ENCODE measurements at places on chromosomes 5 and 9. TPM values are rescaled to one million over a fixed set of nuclear protein-coding genes. Genes with fewer than 3 reads are reported as not detected.

DNA sequence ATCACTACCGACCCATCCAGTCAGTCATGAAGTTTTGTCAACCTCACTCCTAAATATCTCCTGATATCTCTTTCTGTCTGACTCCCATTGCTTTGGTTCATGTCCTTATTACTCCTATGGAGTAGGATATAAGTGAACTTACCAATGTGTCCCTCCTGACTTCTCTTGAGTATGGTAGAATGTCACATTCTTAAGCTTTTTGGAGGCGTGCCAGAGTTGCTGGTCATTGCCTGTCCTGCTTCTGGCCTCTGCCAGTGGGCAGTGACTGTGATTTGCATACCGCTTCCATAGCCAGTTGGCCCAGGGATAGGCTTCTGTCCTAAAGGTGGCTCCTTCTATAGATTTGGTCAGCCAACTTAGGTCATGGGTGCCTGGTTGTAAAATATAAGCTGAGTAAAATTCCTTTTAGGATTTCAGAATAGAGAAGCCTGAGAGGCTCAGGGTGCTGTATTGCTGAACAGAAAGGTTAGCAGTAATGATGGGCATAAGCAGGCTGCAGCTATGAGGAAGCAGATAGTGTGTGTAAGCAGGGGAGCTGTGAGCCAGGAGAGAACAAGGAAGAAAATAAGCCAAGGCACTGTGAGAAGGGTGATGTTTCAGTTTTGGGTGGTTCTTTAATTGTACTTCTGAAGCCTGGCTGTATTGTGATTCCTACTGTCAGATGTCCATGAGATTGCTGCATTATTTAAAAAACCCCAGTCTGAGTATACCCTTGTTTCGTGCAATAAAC, 16.1 kb upstream of the MARCHF3 start:
- DNase-seq, result no peak

GRCh38 chr9:4494332-4494731, 4.1 kb downstream of the SLC1A1 start:
- no peak for DNase-seq

GRCh38 chr9:6902423-6902822, 144.7 kb downstream of the KDM4C start:
- DNase-seq, result no peak

DNA sequence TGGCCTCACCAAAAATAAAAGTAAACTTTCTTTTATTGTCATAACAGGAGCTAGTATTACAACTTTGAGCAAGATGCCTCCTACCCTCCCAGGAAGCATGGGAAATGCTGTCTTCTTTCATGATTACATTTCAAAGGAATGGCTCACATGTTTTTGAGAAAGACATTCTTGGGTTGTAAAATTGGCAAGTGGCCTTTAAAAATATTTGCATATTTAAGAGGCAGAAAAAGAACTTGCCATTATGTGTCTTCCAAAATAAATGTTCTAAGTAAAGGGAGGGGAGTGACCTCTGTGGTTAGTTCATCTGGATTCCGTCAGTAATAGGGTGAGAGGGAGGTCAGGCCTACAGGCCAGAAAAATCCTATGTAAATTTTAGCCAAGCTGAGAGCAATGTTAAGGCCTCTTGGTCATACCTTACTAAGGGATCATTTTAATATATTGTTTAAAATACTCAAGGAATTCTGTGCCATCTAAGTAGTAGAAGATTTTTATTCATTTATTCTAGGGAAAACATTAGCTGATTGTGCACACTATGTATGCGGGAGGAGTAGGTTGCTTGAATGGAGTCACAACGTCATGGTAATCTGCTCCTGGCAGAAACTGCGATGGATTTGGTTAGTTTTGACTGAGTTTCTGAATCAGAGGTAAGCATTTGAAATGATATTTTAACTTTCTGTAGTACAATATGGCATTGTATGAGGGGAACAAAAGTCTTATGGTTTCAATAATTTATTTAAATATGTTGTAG, 1485.7 kb upstream of the CDH9 start:
- peak; percentile 4 for DNase-seq

GRCh38 chr9:127426756-127427155, 2.6 kb downstream of the ZNF79 start:
- DNase-seq, result no peak

GRCh38 chr9:91813176-91813795, 136.7 kb downstream of the ROR2 start:
- DNase-seq, result no peak

DNA sequence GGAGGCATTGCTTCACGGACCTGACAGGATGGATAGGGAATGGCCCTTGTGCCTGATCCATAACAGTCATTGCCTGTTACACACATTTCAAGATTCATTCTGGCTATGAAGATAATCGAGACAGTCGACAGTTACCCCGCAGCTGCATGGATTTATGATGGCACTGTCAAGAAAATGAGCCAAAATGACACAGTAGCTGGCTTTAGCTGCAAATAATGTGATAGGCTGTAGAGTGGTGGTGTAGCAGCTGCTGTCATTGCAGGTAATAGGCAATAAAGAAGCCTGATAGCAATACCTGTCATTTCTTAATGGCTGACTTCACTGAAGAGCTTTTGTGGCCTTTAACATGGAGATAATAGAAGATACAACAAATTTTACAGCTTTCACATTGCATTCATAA, 1085.2 kb upstream of the ARRDC3 start:
- no peak for DNase-seq

DNA sequence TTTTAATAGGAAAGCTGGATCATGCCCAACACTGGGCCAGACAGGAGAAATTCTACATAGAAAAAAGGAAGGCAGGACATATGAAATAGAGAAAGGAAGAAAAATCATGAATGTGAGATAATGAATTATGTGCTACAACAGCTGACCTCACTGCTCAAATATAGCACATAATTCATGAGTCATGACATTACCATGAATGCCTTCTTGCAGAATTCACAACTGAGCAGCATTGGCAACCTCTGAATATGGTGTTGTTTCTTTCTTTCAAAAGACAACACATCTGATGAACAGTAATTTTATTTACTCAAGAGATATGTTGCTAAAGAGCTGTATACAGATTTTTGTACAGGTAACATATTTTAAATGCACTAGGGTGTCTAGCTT, 34.4 kb downstream of the APBA1 start:
- DNase-seq, result no peak

DNA sequence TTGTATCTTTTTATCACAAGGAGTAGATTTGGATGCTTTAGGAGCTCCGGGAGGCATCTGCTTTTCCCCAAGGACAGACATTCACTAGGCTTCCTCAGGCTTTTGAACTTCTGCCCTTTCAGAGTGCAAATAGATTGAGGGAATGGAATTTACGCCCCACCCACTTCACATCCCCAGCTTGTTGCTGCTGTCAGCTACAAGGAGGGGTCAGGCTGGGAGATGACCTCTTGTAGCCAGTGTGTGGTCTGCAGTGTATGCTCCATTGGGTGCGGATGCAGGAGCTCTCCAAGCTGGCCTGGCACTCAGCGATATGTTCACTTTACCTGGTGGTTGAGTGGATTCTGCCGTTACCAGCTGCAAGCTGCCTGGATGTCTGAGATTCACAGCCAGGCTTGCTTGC, 6.4 kb downstream of the TNFSF15 start:
- no peak for DNase-seq

DNA sequence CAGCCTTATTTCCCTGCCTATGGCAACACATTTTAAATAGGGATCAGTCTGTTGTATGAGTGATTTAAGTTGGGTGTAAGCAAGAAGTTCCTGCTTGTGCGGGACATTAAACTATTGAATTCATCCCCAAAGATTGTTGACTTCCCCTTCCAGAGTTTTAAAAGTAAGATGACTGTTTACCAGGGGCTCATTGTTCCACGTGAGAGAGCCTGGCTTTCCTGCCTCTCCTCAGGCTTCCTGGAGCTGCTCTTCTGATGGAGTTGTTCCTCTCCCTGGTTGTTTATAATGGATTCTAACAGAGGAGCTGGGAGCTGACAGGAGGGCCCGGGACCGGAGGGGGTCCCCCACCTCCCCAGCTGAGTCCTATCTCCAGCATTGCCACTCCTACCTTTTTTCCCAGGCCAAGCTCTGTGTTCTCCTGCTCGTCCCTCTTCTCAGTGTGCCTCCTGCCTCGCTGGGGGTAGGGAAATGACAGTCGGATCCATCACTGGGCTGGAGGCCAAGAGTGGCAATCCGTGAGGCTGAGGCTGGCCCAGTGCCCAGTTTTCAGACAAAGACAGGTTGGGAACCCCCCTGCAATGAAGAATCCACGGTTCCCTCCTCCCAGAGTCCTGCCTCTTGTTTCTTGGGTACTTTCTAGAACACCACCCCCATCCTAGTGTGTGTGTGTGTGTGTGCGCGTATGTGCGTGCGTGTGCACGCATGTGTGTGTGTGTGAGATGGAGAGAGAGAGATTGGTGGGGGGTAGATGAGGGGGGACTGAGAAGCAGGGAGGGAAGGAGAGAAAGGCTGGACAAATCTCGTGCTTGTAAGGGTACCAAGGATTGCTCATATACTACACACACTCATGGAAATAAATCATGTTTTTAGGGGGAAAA, 123.7 kb upstream of the NFIB start:
- DNase-seq, result no peak

DNA sequence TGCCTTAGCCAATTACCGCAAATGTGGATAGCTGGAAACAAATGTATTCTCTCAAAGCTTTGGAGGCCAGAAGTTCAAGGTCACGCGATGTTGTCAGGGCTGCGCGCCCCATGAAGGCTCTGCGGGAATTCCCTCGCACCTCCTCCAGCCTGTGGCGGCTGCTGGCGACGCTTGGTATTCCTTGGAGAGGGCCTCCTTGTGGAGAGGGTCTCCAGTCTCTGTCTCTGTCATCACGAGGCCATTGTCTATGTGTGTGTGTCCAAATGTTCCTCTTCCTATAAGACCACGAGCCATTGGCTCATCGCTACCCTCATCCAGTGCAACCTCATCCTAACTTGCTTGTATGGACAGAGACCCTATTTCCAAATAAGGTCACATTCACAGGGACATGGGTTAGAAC, 97.5 kb downstream of the ANKRD33B start:
- DNase-seq, result no peak

DNA sequence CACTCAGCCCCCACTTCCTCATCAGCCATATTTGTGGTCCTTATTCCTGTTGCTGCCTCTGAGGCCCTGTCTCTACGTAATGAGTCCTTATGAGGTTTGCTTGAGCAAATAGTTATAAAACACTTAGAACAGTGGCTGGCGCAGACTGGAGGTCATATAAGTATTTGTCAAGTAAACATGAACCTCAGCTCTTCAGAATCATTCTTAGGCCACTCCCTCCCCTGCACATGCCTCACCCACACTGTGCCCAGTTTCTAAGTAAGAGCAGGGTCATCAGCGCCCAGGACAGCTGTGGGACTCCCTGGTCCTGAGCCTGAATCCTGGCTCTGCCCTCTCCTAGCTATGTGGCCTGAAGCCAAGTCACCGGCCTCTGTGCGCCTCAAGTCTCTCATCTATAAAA, 4.0 kb downstream of the ST6GALNAC4 start:
- no peak for DNase-seq

DNA sequence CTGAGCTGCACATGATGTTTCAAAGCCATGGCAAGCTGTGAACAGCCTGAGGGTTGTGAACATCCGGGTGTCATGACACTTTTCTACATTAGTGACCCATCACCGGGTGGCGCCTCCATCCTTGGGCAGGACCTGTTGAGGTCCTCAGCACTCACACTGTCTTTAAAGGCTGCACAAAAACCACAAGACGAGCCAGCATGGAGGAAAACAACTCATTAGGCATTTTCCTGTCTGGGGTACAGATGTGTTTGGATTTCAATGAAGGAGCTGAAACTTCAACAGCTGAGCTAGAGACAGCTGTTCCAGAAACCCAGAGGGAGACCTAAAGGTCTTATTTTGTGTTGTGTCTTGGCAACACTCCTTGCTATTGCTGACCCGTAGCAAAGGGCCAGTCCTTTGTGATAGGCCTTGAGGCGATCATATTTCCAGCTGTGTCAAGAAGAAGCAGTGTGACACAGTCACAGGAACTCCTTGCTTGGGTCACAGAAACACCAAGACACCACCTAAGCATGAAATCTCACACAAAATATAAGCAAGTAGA, 151.8 kb upstream of the VLDLR start:
- no peak for DNase-seq

- DNase-seq, result peak; percentile 23
These were observed 7.1 kb upstream of the HAND1 start for GRCh38 chr5:154485096-154485491.

The CDH6 gene
- 30.0 TPM for polyA plus RNA-seq

The TAF1L gene
- 0.09 TPM for polyA plus RNA-seq

The SLC9A3 gene
- polyA plus RNA-seq, result 7.2 TPM

The GPR151 gene
- polyA plus RNA-seq, result 0.09 TPM

The PAIP2 gene
- 173 TPM for polyA plus RNA-seq

The SPATA31C1 gene
- polyA plus RNA-seq, result 1.6 TPM

The ADGRV1 gene
- 72.0 TPM for polyA plus RNA-seq

The CAMK2A gene
- polyA plus RNA-seq, result 21.0 TPM

Measured in spinal cord (tissue), 10 donors.